ENCODE measurements at places on chromosomes 7 and 10.

GRCh38 chr10:133202778-133203651 is 27.0 kb upstream of the UTF1 start:
- no peak for DNase-seq

DNA sequence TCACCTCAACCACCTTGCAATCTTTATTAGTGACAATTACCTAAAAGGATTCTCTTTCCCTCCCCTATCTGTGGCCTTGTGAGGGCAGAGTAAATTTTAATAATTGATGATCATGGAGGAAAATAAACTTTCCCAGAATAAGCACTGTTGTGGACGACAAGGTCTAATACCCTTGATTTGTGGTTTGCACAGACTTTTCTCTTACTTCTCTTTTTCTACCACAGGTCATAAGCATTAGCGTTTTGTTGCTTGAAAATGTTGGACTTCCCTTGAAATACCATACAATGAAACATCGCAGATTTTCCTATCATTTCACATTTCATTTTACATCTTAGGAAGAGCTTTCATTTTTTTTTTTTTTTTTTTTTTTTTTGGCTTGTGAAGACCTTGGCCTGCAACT is 188.1 kb upstream of the TMEM72 start:
- no peak for DNase-seq

DNA sequence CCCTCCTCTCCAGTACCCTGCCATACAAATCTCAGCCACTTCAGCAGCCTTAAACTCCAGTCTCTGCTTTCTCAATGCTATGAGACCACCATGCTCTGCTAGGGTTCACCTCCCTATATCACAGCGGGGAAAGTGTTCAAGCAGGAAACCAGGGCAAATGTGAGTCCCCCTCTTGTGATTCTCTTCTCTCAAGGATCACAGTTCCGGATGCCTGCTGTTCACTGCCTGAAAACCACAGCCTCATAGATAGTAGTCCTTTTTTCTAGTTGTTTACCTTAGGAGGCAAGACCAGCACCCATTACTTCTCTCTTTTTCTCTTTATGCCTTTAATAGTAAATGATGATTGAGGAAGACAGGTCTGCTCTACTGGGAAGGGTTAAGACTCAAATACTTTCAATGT is 100.8 kb downstream of the SGMS1 start:
- DNase-seq: no peak

- peak; percentile 61 for DNase-seq
Measured at GRCh38 chr7:12570534-12571461, at the start of gene SCIN. Gene SCIN (plus strand): TSS chr7:12570720. CDS start chr7:12570787, 67 bp downstream.

DNA sequence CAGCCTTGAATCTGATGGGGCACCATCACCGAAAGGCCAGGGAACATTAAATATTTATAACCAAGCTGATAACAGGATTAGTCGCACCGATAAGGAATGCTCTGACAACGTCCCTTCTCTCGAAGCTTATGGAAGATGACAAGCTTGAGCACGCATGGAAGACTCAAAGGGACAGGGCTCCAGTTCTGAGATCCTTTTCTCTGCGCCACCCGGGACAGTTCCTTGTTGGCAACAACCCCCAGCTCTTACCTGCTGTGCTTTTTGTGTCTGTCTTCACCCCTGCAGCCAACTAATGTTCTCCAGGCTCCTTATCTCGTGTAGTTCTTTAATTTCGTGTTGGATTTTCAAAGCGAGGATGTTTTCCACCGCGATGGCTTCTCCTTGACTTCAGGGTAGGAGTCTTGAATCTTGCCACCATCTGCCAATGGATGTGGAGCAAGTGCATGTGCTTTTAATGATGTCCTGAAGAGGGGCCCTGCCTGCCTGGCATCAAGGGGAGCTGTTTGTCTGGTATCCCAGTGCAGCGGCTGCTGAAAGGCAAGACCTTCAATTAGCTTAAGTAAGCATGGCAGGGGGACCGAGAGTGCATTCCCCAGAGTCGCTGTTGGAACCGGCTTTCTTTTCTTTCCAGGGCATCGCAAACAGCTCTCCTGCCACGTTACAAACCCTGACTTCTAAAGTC is 354 bp upstream of the FERD3L start:
- DNase-seq: peak; percentile 71

GRCh38 chr10:26412932-26413331 is 25.2 kb upstream of the APBB1IP start:
- no peak for DNase-seq

GRCh38 chr10:3132036-3133025 is 40.3 kb downstream of the PITRM1 start:
- no peak for DNase-seq

DNA sequence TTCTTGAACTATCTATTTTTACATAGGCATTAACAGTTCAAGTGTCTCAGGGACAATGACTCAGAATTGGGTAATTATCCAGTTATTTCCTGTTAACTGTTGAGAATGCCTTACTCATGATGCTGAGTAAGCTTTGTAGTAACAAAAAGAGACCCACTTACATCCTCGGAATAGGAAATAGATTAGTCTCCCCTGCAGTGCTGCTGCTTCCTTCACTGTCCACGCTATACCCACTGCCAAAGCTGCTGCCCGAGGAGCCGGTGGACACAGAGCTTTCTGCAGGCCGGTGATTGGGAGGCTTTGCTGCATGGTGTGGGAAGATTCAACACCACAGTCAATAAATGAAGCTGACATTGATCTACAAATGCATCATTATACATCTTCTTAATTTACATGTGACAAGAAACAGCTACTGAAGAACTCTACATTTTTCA is 357.1 kb downstream of the PCLO start:
- DNase-seq: peak; percentile 21

DNA sequence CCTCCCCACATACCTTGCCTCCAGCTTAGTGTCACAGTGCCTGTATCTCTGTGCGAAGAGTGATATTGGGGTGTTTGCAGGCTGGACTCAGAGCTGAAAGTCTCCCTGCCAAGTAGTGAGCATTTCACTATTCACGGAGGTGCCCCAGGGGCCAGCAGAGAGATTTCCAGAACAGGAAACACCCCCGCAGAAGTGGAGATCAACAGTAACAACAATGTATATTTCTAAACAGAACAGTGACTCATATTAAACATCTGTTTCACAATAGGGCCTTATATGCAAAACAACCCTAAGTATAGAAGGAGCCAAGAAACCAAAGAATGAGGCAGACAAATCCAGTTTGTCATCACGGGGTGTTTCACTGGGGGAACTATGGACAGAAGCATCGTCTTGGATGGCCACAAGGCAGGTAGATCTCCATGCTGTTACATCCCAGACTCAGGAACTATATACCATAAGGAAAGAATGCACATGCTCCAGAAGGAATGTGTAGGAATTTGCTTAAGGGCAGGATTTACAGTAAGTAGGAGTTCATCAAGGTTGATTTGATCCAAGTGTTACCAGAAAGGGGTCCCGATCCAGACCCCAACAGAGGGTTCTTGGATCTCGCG is 29.3 kb upstream of the CCL24 start:
- DNase-seq: no peak

GRCh38 chr7:131076032-131076431 is 251.6 kb upstream of the MKLN1 start:
- DNase-seq: no peak

DNA sequence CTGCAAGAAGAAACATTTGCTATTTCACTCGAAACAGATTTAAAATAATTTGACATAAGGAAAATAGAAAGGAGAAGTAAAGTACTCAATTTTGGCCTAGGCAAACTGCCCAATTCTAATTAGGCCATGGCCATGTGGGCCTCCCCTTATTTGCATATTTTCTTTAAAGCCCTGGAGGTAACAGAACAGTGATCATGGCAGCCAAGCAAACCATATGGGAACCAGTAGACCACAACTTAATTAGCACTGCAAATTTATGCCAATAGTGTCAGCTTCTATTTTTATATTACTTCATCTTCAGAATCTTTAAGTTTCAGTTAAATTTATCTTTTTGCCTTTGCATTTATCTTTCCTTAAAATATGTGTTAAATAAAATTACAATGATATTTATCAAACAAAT is 63.3 kb upstream of the THSD7A start:
- DNase-seq: no peak

GRCh38 chr7:76048668-76048988 is 722 bp downstream of the MDH2 start:
- DNase-seq: peak; percentile 59

DNA sequence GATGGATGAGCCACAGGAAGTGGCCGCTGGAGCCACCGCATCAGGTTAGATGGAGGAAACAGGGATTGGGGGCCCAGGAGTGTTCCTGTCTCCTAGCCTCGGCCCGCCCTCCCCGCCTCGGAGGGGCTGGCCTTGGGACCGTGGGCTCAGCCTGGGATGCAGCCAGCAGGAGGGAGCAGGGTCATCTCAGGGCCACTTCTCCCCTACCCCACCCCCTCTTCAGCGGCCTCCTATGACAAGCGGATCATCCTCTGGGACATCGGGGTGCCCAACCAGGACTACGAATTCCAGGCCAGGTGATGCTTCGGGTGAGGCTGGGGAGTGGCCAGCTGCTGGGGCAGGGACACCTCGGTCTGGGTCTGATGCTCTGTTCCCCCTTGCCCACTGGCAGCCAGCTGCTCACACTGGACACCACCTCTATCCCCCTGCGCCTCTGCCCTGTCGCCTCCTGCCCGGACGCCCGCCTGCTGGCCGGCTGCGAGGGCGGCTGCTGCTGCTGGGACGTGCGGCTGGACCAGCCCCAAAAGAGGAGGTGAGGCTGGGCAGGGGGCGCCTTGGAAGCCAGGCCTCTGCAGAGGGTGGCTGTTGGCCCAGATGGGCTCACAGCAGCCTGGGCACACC is 4.7 kb downstream of the LRWD1 start:
- no peak for DNase-seq

GRCh38 chr7:73712773-73713172 is 6.7 kb downstream of the STX1A start:
- DNase-seq: no peak

- no peak for DNase-seq
Measured at GRCh38 chr10:3491571-3491970, 293.4 kb downstream of the KLF6 start.

GRCh38 chr10:14926722-14927416 is 27.0 kb downstream of the DCLRE1C start:
- no peak for DNase-seq

DNA sequence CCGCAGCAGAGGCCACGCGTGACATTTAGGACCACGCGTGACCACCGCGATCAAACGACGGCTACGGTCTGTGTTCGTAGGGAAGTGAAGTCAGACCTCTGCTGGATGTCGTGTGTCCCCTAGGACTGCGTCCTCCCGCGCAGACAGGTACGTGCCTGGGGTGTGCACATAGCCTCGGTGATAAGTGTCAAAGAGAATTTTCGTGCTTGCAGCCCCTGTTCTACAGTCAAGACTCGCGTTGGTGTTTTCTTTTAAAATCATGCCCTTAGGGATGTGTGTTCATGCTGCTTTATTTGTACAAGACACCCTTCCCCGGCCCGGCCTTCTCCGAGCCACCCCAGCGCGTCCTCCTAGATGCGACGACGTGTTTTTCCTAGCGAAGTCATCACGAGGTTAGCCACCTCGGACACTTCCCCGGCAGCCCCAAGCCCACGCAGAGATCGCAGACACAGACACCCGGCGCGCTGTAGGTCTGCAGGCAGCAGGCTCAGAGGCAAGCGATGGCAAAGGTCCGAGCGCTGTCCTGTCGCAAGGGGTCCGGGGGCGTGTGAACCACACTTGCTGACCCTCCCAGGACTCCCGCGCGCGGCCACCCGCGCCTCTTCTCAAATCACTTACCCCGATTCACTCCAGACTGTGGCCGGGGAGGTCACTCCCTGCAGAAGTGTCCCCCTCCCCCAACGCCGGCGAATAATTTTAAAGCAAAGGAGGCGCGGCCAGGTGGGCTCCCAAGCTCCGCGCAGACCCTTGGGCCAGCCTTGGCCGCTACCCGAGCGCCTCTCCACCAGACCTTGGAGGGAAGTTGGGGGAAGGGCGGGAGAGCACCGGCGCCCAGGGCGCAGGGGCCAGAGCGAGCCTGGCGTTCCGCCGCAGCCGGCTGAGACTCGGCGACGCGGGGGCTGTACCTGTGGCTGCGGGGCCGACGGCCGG is 552 bp downstream of the MKX start:
- DNase-seq: peak; percentile 48

- DNase-seq: no peak
Measured at GRCh38 chr7:28621369-28621841, 209.1 kb downstream of the CREB5 start.

GRCh38 chr10:97075961-97076525 is 109.7 kb downstream of the SLIT1 start:
- no peak for DNase-seq

DNA sequence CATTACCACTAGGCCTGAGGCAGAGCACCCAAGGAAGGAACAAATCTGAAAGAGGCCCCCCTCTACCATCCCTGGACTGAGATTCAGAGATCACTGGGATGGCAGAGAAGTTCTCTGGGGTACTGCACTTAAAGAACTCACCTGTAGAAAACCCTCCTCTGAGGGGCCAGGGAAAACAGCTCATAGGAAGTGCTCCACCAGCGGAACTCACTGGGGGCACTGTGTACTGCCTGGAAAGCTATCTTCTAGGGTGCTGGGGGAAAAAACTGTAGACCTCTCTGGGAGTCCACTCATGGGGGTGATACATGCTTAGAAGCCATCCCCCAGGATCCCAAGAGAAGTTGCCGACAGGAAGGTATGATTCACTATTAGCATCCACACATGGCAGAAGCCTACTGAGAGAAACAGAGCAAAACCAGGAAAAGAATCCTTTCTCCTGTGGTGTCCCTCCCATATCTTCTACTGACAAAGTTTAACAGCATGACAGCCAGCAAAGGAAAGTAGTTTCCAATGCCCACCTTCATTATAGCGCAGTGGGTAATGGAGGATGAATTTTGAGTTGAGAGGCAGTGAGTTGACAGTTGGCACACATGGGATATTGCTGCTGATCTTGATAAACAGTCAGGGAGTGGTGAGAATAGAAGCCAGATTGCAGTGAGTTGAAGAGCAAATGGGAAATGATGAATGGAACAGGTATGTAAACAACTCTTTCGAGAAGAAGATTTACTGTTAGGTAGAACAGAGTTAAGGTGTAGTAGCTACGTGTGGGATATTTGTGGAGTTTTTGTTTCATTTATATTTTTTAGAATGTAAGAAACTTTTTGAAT is 20.9 kb downstream of the ANKIB1 start:
- DNase-seq: no peak

GRCh38 chr10:93288679-93289634 is 193.2 kb downstream of the MYOF start:
- peak; percentile 90 for DNase-seq

GRCh38 chr10:124728071-124728829 is 15.9 kb downstream of the FAM53B start:
- DNase-seq: no peak

GRCh38 chr10:30048768-30049517 is 10.4 kb downstream of the JCAD start:
- no peak for DNase-seq

- no peak for DNase-seq
Measured at GRCh38 chr10:105982735-105983134, 1181.8 kb downstream of the SORCS1 start.
